ENCODE measurements at places on chromosomes 4 and X.

GRCh38 chr4:101667348-101667747 is 123.2 kb upstream of the BANK1 start:
- DNase-seq, result no peak

DNA sequence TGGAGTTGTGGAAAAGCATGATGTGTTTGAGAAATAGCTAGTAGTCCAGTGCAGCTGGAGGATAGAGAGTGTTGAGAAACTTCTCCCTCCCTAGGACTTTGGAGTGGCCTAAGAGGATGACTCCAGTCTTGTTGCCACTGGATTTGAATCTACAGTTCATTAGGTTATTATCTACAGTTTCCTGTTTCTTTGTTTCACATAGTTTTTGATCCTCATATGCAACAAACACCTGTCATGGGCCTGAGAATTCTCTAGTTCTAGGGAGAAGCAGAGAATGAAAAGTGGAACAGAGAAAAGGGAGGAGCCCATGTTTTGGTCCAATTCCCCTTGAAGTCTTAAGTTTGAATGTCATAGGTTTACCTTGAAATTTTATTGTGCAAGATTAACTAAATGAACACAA is 73.6 kb upstream of the TBC1D9 start:
- DNase-seq, result no peak

- no peak for DNase-seq
Observed at GRCh38 chr4:158946825-158947224, 156.1 kb upstream of the RAPGEF2 start.

DNA sequence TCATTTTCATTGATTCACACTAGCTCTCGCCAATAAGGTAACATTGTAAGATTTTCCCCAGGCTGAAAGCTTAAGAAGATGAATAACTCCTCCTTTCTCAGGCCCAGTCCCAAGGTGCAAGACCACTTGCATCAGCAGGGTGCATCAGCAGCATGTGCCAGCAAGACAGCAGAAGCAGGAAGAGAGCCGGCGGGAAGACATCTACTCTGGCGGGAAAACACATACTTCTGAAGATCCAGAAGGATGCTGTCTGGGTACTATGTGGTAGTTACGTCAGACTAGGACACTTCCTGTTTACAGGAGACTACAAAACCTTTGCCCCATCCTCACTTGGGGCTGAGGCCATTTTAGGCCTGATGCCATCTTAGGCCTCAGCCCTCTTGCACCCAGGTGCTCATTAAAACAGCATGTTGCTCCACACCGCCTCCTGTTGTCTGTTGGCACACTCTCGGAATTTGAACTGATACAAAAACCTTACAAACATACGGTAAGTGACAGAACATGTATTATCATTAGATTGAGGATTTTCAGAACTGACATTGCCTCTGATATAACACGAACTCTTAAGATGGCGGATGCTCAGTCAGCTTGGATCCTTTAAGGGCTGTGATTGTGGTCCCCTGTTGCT is 886.5 kb upstream of the EPHA5 start:
- DNase-seq, result no peak

GRCh38 chr4:165740911-165741310 is 132.1 kb upstream of the TLL1 start:
- DNase-seq, result no peak

DNA sequence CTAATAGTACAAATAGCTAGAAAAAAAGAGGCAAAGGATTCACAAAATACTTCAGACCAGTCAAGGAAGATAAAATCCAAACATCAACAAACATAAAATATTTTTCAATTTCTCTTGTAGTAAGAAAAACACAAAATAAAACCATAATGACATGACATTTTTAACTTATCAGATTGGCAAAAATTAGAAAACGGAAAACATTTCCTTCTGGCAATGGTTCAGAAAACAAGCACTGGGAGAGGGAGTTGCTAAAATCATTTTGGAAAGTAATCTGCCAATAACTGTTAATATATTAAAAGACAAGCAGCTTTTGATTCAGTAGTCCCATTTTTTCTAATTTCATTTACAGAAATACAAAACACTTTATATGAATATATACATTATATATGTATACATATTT is 26.1 kb downstream of the TKTL2 start:
- DNase-seq, result no peak

DNA sequence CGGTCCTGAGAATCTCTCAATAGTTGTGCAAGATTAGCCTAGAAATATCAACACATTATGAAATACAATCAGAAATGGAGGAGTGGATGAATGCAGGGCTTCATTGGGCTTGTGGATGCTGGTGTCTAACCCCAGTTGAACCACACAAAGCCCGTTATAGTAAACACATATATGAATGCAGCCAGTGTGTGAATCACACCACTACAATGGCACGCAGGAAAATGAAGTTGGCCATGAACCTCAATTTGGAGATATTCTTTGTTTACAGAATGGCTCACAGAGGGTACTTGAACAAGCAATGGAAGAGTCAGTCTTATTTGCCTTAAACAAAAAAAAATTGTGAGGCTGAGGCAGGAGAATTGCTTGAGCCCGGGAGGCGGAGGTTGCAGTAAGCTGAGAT is 57.8 kb downstream of the SOD3 start:
- no peak for DNase-seq

GRCh38 chr4:61891953-61892352 is 691.8 kb downstream of the ADGRL3 start:
- DNase-seq, result no peak

DNA sequence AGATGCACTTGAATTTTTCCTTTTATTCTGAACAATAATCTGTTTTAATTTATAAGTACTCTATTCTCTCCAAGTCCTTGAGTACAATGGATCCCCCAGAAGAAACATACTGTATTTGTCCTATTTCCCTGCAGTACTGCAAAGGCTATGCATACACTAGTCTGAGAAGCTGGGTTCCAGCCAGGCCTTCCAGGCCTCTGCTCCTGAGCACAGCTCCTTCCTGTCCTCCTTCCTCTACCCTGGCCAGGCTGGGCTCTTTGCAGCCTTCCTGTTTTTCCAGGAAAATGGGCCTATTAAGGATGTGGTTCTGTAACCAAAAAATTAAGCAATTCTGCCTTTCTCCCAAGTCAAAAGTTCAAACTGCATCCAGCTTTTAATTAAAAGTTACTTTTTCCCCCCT is 68.0 kb upstream of the STIM2 start:
- no peak for DNase-seq

DNA sequence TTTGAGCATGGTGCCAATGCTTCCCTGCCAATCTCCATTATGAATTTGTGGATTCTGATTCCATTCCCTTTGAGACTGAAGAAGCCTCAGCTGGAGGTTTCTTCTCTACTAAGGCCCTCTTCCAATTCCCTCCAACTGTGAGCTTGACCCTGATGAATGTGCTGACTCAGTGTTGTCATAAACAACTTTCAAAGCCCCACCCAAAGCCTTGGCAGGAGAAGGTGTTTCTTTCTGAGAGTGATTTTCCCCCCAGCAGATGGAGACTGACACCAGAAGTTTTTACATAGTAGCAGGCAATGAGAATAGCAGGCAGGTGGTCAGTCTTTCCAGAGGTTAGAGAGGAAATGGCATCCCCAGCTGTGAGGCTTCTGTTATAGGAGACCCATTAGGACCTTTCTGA is 53.1 kb downstream of the OCRL start:
- DNase-seq, result no peak

GRCh38 chr4:181083757-181084361 is 1159.3 kb upstream of the TENM3 start:
- no peak for DNase-seq

DNA sequence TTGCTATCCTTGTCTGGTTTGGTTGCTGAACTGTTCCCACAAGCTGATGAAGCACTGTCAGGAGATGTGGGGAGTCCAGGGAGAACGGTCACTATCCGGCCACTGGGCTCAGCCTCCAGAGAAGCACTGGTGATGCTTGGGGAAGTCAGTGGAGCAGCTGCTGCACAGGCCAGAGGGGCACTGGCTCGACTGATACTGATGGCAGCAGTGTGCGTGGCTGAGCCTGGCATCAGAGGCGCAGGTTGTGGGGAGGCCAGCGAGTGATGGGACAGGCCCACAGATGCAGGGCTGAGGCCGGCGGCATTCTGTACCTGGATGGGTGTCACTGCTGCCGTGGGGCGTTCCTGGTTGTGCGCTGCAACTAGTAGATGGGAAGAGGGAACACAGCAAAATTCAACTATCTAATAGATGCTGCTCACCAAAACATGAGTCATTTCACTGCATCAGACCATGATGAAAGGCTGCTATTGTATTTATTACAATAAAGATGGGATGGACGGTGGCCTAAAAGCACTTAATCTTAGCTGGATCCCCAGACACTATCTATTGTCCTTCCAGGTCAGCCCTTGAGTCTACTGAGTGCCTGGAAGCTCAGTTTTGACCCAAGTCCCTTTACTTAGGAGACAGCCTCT is 106.3 kb upstream of the CBR4 start:
- DNase-seq, result no peak

- no peak for DNase-seq
Observed at GRCh38 chrX:26414534-26414933, 198.6 kb downstream of the MAGEB5 start.

- DNase-seq, result no peak
Observed at GRCh38 chrX:115367455-115367854, 77.9 kb downstream of the LUZP4 start.

- no peak for DNase-seq
Observed at GRCh38 chrX:123570011-123570590, 162.8 kb downstream of the THOC2 start.

- DNase-seq, result peak; percentile 79
Observed at GRCh38 chrX:151402719-151403390, 5.8 kb downstream of the VMA21 start.

- DNase-seq, result no peak
Observed at GRCh38 chr4:13704035-13704434, 76.5 kb upstream of the BOD1L1 start.

- no peak for DNase-seq
Observed at GRCh38 chrX:11611965-11612364, 53.8 kb downstream of the ARHGAP6 start.

- no peak for DNase-seq
Observed at GRCh38 chr4:89140168-89140759, 28.9 kb downstream of the TIGD2 start.

DNA sequence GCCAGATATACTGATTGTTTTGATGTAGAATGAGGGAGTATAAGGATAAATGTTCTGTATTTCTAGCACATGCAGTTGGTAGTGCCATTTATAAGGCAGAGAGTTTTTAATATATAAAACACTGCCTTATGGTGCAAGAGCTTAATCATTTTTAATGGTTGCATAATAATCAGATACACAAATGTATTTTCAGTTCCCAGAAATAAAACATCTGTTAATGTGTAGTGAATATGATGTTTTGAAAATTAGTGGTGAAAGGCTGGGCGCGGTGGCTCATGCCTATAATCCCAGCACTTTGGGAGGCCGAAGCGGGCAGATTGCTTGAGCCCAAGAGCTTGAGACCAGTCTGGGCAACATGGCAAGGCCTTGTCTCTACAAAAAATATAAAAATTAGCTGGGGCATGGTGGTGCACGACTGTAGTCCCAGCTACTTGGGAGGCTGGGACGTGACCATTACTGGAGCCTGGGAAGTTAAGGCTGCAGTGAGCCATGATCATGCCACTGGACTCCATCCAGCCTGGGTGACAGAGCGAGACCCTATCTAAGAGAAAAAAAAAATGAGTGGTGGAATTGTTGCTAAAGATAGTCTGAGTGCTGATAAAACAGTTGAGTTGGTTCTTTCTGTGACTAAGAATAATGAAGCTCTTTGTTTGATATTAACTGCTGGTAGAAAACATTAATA is 29.3 kb downstream of the CLCN3 start:
- no peak for DNase-seq

DNA sequence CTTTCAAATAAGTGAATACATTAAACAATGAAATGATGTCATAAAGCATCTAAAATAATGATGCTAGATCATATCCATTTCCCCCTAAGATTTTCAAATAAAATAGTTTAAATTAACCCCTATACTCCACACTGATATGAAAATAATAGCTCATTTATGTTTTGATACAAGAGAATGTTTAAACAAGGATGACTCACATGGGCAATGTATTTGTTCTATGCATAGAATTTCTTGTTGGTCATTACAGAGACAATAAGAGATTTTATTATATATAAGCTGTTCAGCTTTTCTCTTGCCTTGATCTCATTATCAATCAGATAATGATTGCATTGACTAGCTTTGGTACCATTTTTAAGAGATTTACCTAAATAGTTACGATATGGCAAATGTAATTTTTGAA is 411.7 kb downstream of the ARHGAP24 start:
- no peak for DNase-seq

DNA sequence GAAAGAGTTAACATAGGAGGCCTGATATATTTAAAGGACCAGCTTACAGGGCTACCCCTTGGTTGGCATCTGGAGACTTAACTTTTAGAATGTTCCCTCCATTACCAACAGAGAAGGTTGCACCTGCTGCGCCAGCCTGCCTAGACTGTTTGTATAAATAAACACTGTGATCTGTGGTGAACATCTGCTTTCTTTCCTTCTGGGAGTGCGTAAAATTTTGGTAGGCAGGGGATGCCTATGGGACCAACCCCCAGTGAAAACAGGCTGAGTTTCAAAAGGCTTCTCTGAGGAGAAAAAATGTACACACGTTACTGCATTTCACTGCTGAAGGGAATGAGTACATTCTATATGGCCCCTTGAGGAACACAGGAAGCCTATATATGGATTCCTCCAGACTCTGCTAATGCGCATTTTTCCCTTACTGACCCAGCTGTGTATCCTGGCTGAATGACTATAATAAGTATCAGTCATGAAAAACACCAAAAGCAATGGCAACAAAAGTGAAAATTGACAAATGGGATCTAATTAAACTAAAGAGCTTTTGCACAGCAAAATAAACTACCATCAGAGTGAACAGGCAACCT is 13.8 kb downstream of the CENPC start:
- no peak for DNase-seq

GRCh38 chr4:67091673-67092072 is 453.6 kb downstream of the CENPC start:
- no peak for DNase-seq

DNA sequence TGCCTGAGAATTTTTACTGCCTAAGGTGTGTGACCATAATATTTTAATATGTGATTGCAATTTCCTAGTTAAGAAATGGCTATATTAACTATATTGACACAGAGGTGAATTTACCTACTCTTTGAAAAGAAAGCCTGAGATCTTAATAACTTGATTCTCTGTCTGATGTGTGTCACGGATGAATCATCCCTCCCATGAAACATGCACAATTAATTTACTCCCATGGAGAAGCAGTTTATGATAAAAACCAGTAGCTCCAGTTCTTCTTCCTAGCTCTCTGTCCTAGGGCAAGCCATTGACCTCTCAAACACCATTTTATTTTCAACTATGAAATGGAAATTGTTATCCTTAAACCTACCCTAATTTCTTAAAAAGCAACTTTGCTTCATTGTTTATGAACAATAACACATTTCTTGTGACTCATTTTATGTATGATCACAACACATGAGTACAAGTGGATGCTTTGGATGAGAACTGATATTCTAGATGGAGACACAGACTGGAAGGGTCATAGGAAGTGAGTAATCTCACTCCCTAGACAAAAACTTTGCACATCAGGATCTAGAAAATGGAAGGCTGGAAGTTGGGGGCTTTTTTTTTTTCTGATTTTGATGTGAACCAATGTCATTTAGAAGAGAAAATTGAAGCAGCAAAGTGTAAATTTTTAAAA is 438.3 kb downstream of the GPAT3 start:
- no peak for DNase-seq

- no peak for DNase-seq
Observed at GRCh38 chr4:159222043-159222552, 119.2 kb downstream of the RAPGEF2 start.

- no peak for DNase-seq
Observed at GRCh38 chr4:8346838-8347605, 77.5 kb downstream of the HTRA3 start.

GRCh38 chr4:3442959-3443749 is 1.4 kb downstream of the HGFAC start:
- DNase-seq, result peak; percentile 35

All from NCI-H1092 (cell line).